Esophagus squamous epithelium (tissue), 5 donors: ENCODE measurements at places on chromosomes 6 and 20. TPM values are rescaled to one million over a fixed set of nuclear protein-coding genes. Genes with fewer than 3 reads are reported as not detected.

Gene PBOV1
- not detected for total RNA-seq

Gene C20orf96
- 0.19 TPM for total RNA-seq

DNA sequence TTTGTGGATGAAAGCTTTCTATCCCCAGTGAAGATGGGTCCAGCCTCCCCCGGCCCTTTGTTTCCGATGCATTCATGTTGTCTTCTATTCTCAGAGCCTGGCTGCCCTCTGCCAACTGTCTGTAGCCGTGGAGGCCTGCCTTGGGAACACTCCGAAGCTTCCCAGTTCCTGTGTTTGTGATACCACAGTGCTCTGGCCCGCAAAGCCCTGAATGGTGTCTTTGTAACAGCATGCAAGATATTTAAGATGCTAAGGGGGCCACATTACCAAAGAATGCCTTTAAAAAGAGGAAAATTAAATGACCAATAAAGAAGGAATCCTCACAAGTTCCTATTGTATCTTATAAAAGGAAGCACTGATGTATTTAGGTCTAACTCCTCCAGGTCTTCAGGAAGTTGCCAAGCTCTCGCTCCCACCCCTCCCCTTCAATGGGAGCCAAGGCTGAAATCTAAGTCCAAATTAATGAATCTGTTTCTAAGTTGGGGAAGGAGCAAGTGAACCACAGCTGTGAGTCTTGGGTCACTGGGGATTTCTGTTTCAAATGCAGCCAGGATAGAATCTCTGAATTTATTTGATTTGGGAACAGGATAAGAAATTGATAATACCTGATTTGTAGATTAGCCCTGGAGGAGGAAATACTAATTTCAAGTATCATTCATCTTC, 596.1 kb downstream of the QKI start:
- H3K27ac ChIP-seq = no peak overlapping the region
- H3K36me3 ChIP-seq = no peaks in the 10 kb centered on the region
- no peaks in the 10 kb centered on the region for H3K27me3 ChIP-seq
- DNase-seq = no peak
- H3K4me1 ChIP-seq = no peaks in the 10 kb centered on the region

DNA sequence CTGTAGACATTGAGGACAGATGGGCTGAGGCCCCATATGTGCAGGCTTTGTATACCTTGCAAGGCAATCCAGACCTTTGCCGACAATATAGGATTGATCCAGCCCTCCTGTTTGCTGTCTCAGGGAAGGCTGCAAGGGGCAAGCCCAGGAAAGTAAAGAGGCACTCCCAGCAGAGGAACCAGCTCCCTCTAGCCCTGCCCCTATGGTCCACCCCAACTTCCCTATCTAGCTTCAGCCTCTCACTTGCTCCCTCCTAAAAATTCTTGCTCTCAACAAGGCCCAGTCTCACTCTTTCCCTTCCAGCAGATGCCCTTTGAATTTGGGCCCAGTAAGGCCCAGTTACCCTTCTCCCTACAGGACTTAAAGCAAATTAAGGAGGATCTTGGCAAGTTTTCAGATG, 92.6 kb downstream of the JARID2 start:
- H3K4me3 ChIP-seq = no peak overlapping the region
- H3K4me1 ChIP-seq = peaks cover 54% of the 10 kb centered on the region
- H3K36me3 ChIP-seq = no peaks in the 10 kb centered on the region
- no peak for DNase-seq

DNA sequence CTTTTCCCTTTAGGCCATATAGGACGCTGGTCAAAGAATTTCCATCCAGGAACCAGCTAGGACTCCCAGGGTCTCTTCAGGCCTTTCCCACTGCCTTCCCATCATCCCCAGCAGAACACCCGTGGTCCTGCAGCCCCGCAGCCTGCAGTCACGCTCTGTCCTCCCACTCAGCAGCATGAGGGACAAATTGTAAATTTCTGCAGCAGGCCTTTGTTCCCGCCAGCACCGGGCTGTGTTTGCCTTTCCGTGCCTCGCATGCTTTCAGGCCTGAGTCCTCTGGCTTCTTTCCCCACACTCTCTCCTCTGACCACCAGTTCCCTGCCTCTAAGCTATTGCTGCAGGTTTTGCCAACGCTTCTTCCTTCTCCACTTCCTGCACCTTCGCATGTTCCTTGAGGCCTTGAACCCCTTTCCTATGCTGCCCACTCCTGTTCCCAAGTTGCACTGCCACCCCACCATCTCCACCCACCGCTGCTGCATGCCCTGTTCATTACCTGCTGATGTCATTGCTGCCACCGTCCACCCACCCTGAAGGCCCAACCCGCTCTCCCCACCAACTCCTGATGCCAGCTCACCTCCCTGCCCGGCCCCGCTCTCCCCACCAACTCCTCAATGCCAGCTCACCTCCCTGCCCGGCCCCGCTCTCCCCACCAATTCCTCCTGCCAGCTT, 49.8 kb downstream of the RNASET2 start:
- no peaks in the 10 kb centered on the region for H3K27me3 ChIP-seq
- no peaks in the 10 kb centered on the region for H3K4me1 ChIP-seq
- no peak overlapping the region for H3K4me3 ChIP-seq
- H3K36me3 ChIP-seq = no peaks in the 10 kb centered on the region
- DNase-seq = no peak
